ENCODE measurements at places on chromosomes 7 and 10.
A peak's percentile ranks its signal among the peaks of the same experiment; 100 is the strongest.

- no peak for DNase-seq
Measured at GRCh38 chr10:71204746-71205145, 7.6 kb upstream of the UNC5B start.

GRCh38 chr7:134420424-134421125 lies 38.3 kb downstream of the AKR1B1 start:
- DNase-seq: peak; percentile 70

DNA sequence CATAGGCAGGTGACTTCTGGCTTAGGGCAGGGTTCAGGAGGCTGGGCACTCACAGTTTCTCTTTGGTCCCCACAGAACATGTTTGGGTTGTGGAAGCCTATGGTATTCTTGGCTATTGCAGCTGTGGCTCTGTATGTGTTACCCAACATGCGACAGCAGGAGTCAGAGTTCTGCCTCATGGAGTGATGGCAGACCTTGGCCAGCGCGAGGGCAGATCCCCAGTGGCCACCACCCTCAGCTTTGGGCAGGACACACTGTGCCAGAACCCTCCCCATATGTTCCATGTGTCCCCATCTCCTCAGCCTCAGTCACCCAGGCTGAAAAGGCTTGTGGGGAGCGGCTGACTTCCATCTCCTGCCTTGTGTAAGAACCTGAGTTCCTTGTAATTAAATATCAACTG lies 8.5 kb upstream of the FLNC start:
- no peak for DNase-seq

GRCh38 chr7:89554209-89554608 lies 600.1 kb upstream of the STEAP1 start:
- no peak for DNase-seq

DNA sequence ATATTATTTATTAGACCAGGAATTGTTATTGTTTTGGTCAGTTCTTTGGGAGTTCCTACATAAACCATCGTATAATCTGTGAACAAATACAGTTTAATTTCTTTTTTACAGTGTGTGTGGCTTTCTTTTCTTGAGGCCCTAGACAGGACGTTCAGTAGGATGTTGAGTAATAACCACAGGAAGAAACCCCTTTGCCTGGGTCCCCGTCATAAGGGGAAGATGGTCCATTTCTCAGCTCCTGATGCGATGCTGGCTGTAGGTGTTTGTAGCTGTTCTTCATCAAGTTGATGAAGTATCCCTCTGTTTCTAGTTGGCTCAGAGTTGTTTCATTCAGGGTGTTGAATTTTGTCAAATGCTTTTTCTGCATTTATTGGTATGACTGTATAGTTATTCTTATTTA lies 219.7 kb upstream of the ADARB2 start:
- DNase-seq: no peak

- DNase-seq: peak; percentile 70
Measured at GRCh38 chr10:98028168-98028770, 2.2 kb downstream of the CRTAC1 start.

DNA sequence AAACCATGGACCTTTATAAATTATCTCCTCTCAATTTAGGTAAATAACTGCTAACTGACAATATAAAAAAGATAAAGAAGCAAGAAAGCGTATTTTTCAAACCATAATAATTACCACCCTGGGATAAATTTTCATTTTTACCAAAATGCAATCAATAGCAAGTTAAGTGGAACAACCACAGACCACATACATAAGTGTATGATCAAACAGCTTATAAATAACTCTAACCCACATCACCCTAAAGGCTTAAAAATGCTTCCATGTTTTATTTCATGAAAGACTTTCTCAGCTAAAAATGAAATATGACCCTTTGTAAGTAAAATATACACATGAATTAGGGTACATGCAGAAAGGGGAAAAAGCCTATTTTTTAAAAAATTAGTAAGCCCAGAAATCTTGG lies 156.5 kb downstream of the SGMS1 start:
- DNase-seq: no peak

DNA sequence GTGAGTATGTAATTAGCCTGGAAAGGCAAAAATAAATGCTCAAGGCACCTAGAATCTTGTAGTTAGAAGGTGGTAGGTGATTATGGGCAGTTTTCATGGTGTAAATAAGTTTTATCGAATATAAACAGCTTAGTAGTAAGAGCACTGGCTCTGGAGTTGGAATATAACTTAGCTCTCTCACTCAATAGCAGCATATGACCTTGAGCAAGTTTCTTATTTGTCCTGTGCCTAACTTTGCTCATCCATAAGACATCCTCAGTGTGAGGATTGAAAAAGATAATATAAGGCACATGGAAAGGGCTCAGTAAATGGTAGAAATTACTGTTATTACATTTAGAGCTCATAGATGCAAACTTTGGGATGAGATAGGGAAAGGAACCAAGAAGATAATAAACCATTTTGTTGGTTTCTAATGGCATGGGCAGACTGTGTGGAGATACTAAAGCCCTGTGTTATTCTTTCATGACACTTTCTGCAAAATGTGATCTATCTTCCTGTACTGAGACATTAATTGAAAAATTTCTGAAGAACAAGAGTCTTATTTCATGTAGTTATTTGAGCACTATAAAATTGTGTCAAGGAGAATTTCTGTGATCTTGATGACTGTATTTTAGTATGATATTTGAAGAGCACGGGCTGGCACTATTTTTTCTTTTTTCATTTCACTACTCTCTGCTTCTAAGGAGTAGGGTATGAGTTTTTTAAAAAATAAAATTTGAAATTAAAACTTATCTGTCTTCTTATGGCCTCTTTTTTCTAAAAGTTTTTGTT lies 3.1 kb downstream of the SLK start:
- DNase-seq: peak; percentile 49

- no peak for DNase-seq
Measured at GRCh38 chr10:34185998-34186397, 629.1 kb downstream of the PARD3 start.

GRCh38 chr7:73742753-73743641 lies 4.4 kb upstream of the ABHD11 start:
- peak; percentile 21 for DNase-seq

GRCh38 chr10:75070476-75070875 lies 41.0 kb upstream of the SAMD8 start:
- no peak for DNase-seq

DNA sequence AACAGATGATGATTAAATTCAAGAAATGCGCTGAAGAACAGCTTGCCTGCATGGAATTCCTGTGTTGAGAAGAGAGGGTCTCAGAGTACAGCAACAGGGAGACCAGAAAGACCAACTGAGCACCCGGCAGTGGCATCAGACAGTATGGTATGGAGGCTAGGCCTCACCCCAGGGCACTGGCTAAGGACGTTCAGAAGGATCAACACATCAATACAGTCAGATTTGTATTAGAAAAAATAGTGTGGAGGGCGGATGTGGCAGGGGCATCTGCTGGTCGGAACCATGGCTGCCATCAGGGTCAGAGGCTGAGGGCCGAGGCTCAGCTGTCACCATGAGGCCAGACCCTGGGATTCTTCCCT lies 142.1 kb downstream of the ADARB2 start:
- no peak for DNase-seq

GRCh38 chr10:120174491-120174890 lies 282.0 kb downstream of the SEC23IP start:
- DNase-seq: no peak
